ENCODE measurements at places on chromosomes 3 and 15.
A peak's percentile ranks its signal among the peaks of the same experiment; 100 is the strongest.

- no peak for DNase-seq
Observed at GRCh38 chr3:9308298-9308990, 54.4 kb upstream of the THUMPD3 start.

DNA sequence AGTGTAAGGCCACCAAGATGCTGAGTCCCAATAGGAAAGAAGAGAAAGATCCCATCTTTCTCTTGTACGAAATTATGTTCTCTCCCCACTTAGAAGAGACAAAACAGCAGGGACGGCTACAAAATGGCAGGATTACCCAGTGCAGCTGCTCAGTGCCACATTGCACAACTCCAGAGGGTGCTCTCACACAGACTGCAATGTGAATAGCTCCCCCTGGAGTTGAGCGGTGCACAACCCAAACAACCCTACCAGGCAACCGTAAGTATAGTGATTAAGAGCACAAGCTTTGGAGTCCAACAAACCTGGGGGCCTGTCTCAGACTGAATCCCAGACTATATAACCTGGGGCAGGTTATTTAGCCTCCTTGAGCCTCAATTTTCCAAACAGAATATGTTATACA, 3.1 kb upstream of the BHLHE40 start:
- peak; percentile 46 for DNase-seq

DNA sequence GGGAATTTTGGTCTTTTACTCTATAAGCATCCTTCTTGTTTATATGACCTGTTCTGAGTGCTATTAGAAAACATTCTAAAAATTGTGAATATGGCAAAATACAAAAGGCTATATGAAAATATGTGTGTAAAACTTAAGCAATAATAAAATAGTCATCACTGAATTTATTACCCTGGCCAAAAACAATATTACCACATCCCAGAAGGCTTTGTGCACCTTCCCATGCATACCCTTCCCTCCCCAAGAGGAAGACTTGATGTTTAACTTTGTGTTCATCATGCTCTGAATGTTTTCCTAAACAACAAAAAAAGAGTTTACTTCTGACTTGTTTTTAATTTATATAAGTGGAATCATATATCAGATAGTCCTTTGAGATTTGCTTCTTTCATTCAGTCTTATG, 155.1 kb upstream of the TNIK start:
- no peak for DNase-seq

DNA sequence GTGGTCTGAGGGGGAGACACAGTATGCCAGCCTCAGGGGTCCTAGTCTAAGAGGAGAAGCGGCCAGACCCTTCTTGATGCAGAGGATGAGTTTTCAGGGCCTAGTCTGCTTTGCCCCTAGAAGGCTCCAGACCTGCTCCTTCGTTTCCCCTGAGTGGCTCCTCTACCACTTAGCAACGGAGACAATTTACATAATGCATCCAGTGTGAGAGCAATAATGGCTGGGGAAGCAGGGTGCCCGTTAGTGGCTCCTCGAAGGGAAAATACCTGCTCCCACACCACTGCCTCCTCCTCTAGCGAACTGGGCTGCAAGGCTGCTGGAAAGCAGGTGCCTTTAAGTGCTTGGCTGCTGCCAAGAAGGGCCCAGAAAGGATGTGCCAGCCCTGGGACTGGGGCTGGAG, 38.9 kb downstream of the CACNA2D2 start:
- DNase-seq, result no peak

GRCh38 chr3:115361806-115362205, 214.7 kb upstream of the ZBTB20 start:
- no peak for DNase-seq

DNA sequence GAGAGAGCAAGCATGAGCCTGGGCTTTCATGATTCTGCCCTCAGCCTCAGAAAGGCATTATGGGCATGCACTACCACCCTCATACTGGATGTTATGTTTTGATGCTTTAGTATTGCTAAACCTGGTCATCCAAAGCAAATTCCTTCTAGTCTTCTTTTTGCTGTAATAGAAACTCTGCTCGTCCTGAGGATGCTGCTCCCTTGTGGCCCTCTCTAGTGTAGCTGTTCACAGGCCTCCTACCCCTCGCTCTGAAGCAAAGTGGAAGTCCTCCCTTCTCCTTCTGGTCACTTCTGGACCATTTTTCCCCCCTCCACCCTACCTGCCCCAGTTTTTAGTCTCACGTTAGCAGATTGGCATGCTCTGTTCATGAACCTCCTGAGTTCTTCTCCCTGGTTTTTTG, 22.9 kb upstream of the CCNL1 start:
- no peak for DNase-seq

- DNase-seq, result peak; percentile 45
Observed at GRCh38 chr3:122233101-122233952, 49.9 kb downstream of the CASR start.

- no peak for DNase-seq
Observed at GRCh38 chr3:173021547-173022185, 119.4 kb downstream of the SPATA16 start.

DNA sequence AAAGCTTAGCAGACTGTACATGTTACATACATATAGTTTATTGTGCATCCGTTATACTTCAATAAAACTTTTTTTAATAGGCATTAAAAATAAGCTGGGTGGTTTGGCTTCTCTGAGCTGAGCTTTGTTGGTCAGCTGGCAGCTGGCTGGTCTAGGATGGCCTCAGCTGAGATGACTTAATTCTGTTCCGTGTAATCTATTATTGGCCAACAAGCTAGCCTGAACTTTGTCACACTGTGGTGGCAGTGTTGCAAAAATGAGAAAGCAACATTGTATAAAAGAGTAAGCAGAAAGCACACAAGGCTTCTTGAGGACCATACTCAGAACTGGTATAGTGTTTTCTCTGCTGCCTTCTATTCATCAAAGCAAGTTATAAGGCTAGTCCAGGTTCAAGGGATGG, 45.2 kb downstream of the CGGBP1 start:
- DNase-seq, result no peak

GRCh38 chr3:29314727-29315088, 33.8 kb downstream of the RBMS3 start:
- no peak for DNase-seq
